ENCODE measurements at places on chromosomes 11 and 22.

DNA sequence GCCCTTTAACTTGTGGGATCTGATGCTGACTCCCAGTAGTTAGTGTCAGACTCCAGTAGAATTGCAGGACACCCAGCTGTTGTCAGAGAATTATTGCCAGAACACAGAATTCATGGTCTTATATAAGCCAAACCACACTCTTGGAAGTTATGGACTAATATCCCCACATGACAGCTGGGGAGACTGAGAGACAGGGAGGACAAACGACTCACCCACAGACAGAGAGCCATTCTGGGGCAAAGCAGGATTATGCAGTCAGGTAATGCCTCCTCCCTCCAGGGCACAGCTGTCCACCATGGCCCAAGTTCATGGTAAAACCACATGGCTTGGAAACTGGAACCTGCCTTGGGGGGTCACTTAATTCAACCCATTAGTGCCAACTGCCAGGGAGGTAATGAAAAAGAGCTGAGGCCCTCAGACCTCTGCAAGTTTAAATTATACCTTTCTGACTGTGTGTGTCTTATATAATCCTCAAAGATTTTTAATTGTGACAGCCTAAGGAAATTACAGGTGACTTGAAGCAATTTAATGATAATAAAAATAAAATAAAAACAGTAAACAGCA, 299.5 kb downstream of the BUD13 start:
- no peak for DNase-seq

- DNase-seq: no peak
These were observed 69.0 kb upstream of the LDLRAD3 start for GRCh38 chr11:35874751-35875450.

DNA sequence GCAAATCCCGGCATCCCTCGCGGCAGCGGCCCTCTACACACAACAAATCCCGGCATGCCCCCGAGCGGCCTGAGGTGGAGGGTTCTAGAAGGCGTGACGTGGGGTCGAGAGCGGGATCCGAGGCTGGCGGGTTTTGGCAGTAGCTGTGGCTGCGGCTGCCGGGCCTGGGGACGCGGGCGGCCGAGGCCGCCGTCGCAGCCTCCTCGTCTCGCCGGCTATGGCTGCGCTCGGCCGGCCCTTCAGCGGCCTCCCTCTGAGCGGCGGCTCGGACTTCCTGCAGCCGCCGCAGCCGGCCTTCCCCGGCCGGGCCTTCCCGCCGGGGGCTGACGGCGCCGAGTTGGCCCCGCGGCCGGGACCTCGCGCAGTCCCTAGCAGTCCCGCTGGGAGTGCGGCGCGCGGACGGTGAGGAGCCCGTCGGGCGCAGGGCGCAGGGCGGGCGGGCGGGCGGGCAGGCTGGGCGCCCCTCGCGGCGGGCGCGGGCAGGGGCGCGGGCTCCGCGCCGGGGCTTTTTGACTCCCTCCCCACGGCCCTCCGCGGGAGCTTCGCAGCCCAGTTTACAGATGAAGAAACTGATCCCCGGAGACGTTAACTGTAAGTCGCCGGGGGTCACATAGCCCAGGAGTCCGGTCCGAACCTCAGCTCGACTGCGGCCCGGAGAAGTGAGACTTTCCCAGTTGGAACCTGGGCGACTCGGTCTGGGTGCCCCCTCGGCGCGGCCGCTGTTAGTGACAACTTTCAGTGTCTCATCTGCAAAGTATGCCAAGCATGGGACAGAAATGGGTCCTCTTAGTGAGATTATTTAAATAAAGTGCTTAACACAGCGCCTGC, at the start of gene CCDC117:
Gene CCDC117, plus strand, starts transcription at position 63 of the 828 bp plus-strand sequence. Its CDS starts 155 bp downstream, at position 218.
- peak; percentile 94 for DNase-seq

DNA sequence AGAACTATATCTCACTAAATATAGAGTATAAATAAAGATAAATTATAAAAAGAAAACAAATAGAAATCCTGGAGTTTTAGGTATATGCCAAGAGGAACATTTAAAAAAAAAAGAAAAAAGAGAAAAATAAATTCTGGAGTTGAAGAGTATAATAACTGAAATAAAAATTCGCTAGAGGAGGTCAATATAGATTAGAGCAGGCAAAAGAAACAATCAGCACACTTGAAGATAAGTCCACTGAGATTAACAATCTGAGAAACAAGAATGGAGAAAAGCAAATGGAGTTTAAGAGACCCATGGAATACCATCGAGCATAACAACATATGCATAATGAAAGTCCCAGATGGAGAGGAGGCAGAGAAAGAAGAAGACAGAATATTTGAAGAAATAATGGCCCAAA, 14.3 kb upstream of the BEST1 start:
- DNase-seq: no peak

GRCh38 chr11:109819410-109819809, 273.8 kb upstream of the ZC3H12C start:
- no peak for DNase-seq

GRCh38 chr11:63491240-63491587, 247 bp upstream of the PLAAT5 start:
- no peak for DNase-seq

DNA sequence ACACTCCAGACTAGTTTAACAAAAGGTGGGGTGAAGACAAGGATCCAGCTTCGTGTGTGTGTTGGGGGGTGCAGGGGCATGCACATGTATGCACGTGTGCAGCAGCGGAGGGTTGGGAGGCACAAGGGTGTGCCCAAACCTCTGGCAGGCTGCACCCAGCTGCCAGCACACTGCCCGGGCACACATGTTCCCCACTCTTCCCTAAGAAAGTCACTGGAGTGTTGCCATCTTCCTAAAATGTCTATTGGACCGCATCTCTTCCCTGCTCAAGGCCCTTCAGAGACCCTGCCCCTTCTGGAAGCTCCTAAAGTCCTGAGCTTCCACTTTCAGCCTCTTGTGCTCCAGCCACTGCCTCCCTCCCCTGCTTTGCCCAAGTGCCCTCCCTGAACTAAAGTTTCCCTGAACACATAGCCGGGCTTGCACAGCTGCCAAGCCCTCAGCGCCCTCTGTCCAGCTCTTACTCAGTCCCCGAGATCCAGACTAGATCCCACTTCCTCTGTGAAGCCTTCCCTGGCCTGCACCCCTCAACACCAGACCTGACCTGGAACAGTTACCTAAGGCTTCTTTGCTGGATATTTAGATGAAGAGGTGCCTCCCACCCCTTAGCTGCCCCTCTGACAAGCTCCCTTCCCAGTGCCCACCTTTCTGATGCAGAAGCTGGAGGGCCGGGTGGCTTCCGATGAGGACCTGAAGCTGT, 6.0 kb downstream of the CFL1 start:
- no peak for DNase-seq

DNA sequence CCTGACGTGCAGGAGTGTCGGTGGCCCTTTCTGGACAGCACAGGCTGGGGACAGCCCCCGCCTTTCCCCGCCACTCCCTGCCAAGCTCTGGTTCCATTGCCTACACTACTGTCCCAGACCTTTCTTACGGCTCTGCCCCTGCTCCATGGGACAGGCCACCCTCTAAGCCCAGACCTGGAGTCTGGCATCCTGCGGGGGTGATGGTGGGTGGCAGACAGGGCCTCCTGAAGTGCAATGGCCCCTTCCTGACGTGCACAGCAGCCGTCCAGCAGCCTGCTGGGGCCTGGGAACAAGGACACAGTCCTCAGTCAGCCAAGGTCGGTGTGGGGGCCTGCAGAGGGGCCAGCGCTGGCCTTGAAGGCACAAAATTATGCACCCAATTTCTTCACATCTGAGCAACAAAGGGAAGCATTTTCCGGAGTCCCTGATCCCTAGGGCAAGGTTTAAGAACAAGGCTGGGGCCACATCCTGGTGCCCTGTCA, 79.7 kb upstream of the KCNQ1OT1 start:
- no peak for DNase-seq

- no peak for DNase-seq
These were observed 103.8 kb downstream of the ENTHD1 start for GRCh38 chr22:39789788-39790187.

DNA sequence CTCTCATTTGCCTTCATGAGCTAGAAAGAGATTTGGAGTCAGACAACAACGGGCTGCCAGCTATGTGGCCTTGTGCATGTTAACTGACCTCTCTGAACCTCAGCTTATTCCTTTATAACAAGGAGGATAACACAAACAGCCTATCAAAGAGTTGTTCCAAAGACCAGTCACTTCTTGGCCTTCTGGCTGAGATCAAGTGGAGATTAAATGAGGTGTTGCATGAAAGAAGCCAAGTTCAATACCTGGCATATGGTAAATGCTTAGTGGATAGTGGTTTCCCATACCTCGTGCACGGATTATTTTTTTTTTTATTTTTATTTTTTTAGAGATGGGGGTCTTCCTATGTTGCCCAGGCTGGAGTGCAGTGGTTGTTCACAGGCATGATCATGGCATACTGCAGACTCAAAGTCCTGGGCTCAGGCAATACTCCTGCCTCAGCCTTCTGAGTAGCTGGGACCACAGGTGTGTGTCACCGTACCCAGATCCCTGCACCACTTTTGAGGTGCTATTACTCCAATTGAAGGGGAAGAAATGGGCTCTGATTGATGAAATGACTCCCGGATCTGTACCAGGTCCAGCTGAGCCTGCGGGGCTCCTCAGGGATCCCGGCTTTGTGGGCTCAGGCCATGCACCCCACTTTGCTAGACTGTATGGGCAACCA, 4.9 kb downstream of the LGALS1 start:
- DNase-seq: peak; percentile 55

GRCh38 chr11:80034801-80035200, 594.0 kb upstream of the TENM4 start:
- no peak for DNase-seq

DNA sequence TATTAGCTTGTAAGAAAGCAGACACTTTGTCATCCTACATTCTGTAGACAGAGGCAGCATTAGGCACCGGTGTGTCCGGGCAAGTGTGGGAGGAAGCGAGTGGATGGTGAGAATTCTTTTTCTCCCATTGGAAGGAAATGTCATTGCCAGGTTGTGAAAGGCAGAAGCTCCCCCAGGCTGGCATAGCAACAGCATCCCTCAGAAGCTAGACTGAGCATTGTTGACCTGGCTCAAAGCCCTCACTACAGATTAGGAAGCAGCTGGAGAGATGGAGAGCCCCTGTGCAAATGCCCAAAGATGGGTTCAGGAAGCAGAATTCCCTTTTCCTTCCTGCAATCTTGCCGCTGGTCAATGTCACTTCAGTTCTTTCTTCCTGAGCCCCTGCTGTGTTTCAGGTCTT, 1299.3 kb downstream of the TBC1D22A start:
- no peak for DNase-seq

DNA sequence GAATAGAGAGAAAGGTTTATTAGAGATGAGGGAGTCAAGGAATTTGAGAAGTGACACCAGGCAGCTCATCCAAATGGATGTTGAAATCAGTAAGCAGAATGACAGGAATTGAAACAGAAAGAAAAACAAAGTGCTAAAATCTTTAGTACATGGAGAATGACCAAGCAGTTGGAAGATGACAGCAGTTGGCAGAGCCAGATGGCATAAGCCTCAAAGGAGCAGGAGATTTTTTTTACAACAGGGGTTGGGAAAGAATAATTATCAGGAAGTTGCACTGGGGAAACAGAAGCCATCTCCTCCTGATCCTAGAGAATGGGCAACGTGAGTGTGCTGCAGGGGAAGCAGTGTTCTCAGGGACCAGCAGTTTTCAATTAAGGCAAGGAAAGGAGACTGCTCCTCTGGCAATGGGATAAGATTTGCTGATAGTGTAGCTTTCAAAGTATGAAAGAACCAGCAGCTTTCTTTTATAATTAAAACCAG, 28.9 kb downstream of the RAB39A start:
- DNase-seq: peak; percentile 46
